ENCODE measurements at places on chromosomes 11 and 22. TPM values are rescaled to one million over a fixed set of nuclear protein-coding genes. Genes with fewer than 3 reads are reported as not detected.

GRCh38 chr11:119790476-119790875 is 61.5 kb upstream of the NECTIN1 start:
- no peak for DNase-seq

GRCh38 chr11:67062526-67063373 is 6.1 kb downstream of the RHOD start:
- no peak for DNase-seq

DNA sequence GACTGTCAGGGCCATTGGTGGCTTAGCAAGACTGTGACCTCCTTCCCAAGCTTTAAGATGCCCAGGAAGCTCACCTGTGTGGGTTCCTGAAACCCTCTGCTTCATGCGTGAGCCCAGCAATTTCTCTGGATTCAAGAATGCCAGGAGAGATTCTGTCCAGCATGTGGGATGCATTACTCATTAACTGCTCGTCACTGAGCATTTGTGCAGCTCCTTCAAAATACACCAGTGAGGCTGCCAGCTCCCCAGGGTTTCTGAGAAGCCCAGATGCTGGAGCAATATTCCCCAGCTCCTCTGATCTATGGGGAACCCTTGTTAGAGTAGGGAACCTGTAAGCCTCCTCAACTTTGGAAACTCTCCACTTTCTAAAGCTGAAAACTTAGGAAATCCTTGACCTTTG is 126.5 kb downstream of the CHST1 start:
- DNase-seq, result no peak

- DNase-seq, result no peak
Observed at GRCh38 chr11:125192717-125193415, 28.3 kb downstream of the PKNOX2 start.

GRCh38 chr11:36363361-36364268 is 67.5 kb downstream of the PRR5L start:
- no peak for DNase-seq

Gene GSTT2B
- not detected for total RNA-seq

Gene PRAME
- total RNA-seq, result not detected

Gene GRM5
- total RNA-seq, result 10.2 TPM

Gene DRICH1
- not detected for total RNA-seq

Gene PATZ1
- total RNA-seq, result 28.9 TPM
